ENCODE measurements at places on chromosomes 5 and 9.

GRCh38 chr9:117487555-117488175, 72.8 kb upstream of the ASTN2 start:
- DNase-seq = no peak

DNA sequence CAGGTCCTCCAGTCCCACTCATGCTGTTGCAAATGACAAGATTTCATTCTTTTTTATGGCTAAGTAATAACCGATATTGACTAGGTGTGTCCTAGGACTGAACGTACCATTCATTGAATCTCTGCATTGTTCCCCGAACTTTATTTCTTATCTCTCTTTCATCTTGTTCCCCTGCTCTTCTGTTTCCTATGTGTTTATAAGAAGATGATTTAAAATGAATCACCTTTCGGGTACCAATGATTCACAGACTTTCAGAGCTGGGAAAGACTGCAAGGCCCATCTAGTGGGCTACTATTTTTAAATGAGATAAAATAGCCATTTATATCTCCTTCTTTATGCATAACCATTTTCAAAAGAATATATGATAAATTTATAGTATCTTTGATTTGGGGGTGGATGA, 133.0 kb downstream of the CDH18 start:
- no peak for DNase-seq

DNA sequence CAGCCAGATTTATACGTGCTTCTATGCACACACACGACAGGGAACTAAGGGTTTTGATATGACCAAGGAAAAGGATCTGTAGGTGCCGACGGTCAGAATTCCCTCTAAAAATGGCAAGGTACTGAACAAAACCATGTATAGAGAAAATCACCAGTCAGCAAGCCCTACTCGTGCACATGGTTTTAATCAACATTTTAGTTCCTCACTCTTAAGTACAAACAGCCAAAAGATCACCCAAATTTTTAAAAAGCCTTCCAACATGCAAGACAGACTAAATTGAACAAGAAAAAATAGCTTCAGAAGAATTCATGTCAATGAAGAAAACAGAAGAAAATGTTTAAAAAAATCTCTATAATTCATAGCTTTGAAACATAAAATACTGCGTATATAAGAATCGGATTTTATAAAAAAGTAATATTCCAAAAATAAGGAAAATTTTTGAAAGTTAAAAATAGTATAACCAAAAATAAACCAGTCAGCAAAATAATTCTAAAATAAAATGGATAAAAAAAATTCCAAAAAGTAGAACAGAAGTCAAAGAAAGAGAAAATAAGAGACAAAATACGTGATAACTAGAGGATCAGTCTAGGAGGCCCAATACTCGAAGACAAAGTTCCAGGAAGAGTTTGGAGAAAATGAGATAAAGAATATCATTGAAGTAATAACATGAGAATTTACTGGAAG, 43.0 kb upstream of the KCNV2 start:
- no peak for DNase-seq

- DNase-seq = no peak
These were observed 23.7 kb upstream of the PRDM12 start for GRCh38 chr9:130640681-130641080.

DNA sequence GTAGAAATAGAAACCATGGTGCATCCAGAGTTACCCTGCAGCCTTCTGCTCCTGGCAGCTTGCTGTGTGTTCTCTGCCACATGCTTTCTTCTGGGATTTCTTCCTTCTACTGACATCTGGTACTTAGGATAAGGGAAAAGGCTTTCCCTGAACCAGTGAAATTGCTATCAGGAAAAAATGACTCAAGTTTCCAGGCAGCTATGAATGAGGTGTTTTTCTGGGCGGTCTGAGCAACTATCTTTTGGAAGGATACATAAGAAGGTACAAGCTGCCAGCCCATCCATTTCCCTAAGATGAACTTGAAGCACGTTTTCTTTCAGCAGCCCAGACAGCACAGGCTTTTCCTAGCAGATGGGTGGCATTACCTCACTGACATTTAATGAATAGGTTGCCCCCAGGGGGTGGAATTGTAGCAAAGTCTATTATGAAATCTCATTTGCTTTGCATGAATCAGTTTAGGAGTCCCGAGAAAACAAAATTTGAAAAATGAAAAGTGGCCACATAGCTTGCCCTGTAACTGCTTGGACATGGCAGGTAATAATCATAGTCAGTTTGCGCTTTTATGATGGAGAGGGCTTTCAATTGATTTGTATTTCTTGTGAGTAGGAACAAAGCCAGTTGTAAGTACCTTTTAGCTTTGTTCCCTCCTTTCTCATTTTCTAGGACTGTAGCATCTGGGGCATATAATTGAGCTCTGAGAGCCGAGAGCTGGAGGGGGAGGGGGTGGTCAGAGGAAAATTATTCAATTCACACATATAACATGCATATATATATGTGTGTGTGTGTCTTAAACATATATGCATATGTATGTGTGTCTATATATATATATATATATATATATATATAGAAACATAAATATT, 108.5 kb downstream of the C9orf152 start:
- DNase-seq = no peak

DNA sequence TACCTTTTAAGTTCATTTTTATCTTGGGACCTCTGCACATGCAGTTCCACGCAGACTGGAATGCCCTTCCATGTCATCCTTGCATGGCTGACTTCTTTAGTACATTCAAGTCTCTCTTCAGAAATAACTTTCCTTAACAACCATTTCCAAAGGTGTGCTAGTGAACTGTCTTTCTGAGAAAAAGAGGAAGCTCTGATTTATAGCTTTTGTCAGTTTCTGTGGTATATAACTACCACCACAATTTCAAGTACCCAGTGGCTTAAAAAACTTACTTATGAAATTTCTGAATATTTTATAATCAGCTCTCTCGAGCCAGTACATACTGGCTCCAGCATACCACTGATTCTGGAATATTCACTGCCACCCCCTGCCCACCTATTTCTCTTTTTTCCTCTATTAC, 1613.8 kb downstream of the MAT2B start:
- DNase-seq = no peak

DNA sequence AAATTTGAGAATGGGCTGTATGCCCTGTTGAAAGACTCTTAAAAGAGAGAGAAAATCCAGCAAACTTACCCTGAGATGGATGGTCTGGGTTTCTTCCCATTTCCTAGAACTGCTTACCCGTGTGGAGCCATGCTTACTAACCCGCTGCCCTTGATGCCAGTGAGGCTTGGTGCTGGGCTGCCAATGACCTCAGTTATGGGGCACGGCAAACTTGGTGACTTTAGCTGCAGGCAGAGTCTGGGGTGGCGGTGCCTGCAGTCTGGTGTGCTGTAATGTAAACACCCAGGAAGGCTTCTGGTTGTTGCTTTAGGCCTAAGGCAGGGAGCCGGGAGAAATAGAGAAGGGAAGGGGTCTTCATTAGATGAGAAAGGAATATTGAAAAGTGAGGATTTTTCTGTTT, 7.3 kb upstream of the TENT4A start:
- no peak for DNase-seq

Data from activated CD8-positive, alpha-beta memory T cell treated with anti-CD3 and anti-CD28 coated beads for 1 hour (primary cell).